Right cardiac atrium (tissue), 5 donors: ENCODE measurements at places on chromosomes 13 and 19. TPM values are rescaled to one million over a fixed set of nuclear protein-coding genes. Genes with fewer than 3 reads are reported as not detected.
A peak's percentile ranks its signal among the peaks of the same experiment; 100 is the strongest.

Gene FAM83E
- not detected for total RNA-seq

GRCh38 chr13:72851678-72852014, 69.7 kb downstream of the PIBF1 start:
- DNase-seq: no peak

GRCh38 chr19:10214784-10215183, 16.3 kb downstream of the S1PR2 start:
- no peak for DNase-seq

DNA sequence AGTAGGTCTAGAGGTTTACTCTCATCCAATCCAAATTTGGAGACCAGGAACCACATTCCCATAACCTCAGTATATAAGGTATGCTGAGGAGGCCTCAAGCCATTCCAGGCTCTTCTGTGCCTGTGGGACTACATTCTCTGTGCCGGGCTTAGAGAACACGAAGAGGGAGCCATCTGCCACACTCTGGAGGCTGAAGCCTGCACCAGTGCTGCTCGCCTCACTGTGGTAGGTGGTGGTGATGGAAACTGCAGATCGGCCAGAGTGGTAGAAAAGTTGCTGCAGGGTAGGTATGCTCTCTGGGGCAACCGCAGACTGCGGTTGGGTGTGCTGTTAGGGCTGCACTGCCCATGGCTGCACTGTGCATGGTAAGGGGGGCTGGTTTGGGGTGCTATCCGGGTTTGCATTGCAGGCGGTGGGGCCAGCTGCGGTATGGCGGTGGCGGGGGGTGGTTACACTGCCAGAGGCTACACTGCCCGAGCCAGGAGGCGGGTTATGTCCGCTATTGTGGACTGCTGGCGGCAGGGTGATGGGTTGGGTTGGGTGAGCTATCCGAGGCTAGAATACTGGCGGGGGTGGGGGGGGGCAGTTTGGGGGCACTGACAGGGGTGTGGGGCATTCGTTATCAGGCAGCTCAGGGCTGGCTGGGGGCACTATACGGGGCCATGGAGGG, 145.0 kb downstream of the TNFRSF19 start:
- no peak for DNase-seq

- DNase-seq: peak; percentile 43
Observed at GRCh38 chr13:106349080-106349931, 186.2 kb downstream of the EFNB2 start.

DNA sequence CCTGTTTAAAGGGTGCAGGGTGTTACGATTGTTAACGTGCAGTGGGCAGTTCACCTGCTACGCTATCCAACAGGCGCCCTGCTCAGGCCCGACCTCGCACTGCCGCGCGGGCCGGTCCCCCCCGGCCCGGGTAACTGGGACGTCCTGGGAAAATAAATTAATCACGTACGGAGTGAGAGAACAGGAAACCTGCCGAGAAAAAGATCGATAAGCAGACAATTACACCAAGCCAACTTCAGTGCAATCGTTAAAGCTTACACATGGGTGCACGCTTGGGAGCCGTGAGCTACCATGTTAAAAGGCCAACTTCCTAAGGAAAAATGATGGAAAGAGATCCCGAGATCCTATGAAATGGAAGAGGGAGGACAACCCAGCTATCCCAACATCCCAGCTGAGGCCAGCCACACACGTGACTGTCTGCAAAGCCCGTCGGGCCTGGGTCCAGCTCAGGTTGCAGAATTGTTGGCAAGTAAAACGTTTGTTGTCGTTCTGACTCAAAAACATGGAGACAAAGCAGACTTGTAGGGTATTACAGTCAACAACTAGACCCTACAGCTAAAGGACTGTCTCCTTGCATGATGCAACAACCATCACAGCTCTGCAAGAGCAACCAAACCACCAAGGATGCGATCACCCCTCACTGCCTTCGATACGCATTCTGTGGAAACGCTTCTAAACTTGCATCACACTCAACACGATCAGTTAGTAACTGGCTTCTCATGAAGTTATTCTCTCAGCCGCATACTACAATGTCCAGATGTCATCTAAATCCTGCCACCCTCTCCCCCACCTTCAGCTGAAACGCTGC, 741 bp upstream of the TUBGCP3 start:
- no peak for DNase-seq

Gene SLC25A41
- total RNA-seq: 0.21 TPM

DNA sequence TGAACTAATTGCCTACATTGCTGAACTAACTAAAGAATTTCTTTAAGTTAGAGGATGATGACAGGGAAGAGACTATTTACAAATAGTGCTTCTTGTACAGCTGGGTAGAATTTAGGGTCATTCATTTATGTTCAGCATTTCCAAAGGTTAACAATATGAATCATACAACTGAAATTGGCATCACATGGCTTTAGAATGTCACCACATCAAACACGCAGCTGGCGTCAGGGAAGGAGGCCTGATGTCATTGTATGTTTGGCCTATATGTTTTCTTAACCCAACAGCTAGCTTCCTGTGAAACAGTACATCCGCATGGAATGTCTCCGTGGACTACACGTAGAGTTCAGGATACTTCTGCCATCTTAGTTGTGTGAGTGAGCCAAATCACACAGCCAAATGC, 99.0 kb upstream of the TNFSF11 start:
- DNase-seq: no peak

DNA sequence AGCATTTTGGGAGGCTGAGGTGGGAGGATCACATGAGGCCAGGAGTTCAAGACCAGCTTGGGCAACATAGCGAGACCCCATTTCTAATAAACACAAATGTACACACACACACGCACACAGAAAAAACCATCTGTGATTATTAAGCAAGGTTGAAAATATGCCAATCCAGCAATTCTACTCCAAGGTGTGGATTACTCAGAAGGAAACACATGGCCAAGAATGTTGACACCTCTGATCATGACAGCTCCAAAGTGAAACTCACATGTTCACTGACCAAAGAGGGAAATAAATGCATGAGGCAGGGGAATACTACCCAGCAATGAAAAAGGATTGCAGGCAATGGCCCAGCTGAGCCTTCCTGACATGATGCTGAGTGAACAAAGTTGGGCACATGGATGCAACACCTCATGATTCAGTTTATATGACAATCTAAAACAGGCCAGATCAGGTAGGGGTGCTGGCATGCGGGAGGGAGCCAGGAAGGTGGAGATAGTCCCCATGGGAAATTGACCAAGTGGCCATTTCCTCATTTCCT, 4.4 kb downstream of the DOCK6 start:
- no peak for DNase-seq

DNA sequence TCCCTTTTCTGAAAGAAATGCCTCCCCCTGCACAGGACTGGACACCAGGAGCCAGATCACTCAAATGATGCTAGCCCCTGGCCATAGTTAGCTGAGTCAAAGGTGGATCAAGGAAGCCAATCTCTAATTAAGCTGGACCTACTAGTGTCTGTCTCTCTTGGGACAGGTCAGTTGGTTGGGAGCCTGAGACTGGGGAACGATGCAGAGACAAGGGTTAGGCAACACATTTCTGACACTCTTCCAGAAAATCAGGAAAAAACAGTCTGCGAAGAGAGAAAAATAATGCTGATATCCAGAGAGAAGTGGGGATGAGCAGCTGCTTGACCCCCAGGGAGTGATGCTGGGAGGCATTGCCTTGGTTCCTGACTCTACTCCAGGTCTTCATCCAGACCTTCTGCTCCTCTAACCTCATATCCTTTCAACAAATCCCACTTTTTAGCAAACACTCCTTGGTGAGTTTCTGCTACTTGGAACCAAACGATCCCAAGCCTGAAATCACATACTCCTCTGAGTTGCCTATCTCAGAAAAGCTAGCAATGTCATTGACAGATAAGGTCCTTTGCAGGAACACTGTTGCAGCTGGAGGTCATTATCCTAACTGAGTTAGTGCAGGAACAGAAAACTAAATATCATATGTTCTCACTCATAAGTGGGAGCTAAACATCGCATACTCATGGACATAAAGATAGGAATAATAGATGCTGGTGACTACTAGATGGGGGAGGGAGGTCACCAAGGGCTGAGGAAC, 369.7 kb downstream of the COG6 start:
- no peak for DNase-seq

GRCh38 chr13:33723365-33723764, 94.6 kb upstream of the RFC3 start:
- no peak for DNase-seq

DNA sequence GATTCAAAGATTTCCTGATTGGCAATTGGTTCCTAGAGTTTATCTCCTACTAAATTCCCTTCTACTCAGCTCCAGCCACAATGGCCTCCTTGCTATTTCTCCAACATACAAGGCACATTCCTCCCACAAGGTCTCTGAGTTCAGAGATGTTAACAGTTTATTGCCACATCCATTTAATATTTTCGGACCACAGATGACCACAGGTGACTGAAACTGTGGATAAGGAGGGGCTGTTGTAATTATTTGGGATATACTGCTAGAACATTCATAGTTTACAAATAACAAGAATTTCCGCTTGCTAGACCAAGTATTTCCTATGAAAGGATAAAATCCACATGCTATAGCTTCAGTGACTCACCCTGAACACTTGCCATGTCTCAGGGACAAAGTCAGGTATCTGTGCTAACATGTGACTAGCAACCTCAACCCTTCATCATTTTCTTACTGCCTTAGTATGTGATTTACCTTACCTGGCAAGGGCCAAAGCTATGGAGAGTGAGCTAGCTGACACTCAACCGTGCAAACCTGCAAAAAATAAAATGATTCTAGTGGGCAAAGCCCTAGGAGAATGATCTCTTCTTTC, 117.7 kb downstream of the TBC1D4 start:
- DNase-seq: no peak

DNA sequence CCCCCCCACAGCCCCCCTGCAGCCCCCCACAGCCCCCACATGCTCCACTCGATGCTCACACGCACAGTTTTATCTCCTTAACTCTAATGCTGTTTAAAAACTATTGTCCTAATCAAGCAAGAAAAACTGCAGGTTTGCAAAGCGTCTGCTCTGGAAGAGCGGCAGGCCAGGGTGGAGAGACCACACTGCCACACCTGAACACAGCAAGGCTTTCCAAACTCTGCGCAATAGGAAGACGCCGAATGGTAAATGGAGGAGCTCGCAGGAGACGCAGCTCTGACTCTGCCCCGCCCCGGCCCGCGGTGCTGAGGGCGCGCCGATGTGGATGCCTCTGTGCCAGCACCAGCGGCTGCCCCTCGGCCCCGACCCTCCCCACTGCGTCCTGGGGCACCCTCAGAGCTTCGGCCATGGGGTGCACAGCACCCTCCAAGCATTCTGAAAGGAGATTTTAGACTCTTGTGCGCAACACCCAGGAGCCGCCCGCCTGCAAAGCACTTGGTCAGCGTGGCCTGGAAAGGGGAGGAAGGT, 32.4 kb downstream of the RASA3 start:
- peak; percentile 56 for DNase-seq

Gene FAAP24
- 0.79 TPM for total RNA-seq

GRCh38 chr13:32535115-32535514, 3.5 kb downstream of the N4BP2L2 start:
- DNase-seq: no peak
